OCI-LY7 (cell line): ENCODE measurements at places on chromosomes 5 and 9. TPM values are rescaled to one million over a fixed set of nuclear protein-coding genes. Genes with fewer than 3 reads are reported as not detected.
A peak's percentile ranks its signal among the peaks of the same experiment; 100 is the strongest.

GRCh38 chr9:134371731-134372130 lies 45.5 kb downstream of the RXRA start:
- DNase-seq = no peak

- peak; percentile 57 for DNase-seq
Measured at GRCh38 chr5:157857816-157858526, 974 bp downstream of the CLINT1 start.

DNA sequence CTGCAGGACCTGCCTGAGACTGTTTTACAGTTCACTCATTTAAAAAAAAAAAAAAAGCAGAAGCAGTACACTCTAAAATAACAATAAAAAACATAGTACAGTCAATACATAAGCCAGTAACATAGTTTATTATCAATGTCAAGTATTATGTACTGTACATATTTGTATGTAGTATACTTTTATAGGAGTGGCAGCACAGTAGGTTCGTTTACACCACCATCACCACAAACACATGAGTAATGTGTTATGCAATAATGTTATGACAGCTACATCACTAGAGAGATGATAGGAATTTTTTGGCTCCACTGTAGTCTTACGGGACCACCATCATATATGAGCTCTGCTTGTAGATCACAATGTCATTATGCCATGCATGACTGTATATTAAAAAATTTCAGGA lies 462.8 kb downstream of the ISL1 start:
- DNase-seq = no peak

DNA sequence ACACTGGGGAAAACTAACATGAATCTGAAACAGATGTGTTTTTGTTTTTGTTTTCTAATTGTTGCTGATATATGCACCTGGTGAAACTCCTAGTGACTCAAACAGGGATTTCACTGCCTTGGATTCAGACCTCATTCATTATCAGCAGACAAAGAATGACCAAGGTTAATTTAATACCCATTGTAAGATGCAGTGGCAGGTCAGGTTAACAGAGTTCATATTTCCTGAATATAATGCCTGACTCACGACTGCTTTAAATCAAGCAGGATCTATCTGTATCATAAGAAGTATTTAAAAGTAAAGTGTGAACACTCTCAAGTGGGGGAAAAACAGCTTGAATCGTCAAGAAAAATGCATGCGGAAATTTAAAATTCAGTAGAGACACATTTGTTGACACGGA lies 5.5 kb downstream of the JAKMIP2 start:
- DNase-seq = no peak

GRCh38 chr9:18703151-18703900 lies 229.4 kb downstream of the ADAMTSL1 start:
- DNase-seq = no peak

The DRD1 gene
- total RNA-seq = not detected in 2 replicates
